ENCODE measurements at places on chromosomes 7 and 10.

GRCh38 chr10:84704101-84704500 is 375.7 kb downstream of the CCSER2 start:
- no peak overlapping the region for H3K27ac ChIP-seq
- no peak for DNase-seq

DNA sequence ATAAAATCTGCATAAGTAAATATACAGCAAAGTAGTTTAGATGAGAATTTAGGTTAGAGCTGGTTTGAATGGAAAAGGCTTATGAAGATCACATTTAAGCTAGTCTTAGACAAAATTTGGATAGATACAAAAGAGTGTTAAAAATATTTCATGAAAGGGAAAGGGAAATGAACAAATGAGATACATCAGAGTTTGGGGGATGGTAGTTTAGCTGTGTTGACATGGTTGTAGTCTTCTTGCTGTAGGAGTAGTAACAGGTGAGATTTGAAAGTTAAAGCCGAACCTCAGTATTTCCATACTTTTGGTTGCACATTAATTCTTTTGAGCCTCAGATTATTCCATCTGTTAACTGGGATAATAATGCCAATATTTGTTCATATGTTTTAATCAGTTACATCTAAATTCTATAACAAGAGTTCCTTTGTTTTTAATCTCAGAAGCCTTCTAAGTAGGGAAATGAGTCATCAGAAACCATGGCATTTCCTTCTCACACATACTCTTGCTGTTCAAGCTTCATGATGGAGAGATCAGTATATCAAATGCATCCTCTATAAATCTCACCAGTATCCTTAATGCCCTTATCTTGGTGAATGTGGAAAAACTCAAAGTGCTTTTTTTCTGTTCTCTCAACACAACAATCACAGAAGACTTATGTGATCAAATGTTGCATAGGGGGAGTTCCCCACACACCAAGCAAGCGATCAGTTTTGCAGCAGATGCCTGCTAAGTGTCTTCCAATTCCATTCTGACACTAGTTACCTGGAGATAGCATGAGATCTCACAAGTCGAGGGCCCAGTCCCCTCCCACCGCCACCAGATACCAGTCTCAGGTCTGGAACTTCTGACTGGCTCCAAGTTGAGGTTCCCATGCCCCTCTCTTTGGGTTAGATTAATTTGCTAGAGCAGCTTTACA is 84.7 kb downstream of the MAPK8 start:
- no peak for DNase-seq
- H3K27ac ChIP-seq = no peak overlapping the region
- no peaks in the 10 kb centered on the region for H3K27me3 ChIP-seq
- peaks cover 4% of the 10 kb centered on the region for H3K4me1 ChIP-seq

DNA sequence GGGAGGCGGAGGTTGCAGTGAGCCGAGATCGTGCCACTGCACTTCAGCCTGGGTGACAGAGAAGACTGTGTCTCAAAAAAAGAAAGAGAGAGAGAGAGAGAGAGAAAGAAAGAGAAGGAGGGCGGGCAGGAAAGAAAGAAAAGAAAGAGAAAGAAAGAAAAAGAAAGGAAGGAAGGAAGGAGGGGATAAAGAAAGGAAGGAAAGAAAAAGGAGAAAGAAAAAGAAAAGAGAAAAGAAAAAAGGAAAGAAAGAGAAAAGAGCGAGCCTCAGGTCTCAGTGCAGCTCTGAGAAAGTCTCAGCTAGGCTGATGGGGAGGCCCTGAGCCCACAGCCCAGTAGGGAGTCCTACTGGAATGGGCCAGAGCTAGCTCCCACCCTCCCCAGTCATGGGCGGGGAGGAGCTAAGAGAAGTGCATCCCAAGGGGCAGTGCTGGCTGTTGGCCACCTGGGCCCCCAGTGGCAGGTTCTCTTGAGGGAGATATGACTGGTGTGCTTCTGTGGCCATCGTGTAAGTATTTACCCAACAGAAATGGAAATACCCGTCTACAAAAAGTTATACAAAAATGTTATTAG is 69.3 kb downstream of the ABRAXAS2 start:
- H3K27ac ChIP-seq = no peak overlapping the region
- DNase-seq = no peak
- H3K4me1 ChIP-seq = no peaks in the 10 kb centered on the region
- H3K4me3 ChIP-seq = no peak overlapping the region

- H3K27ac ChIP-seq = no peak overlapping the region
- H3K27me3 ChIP-seq = no peaks in the 10 kb centered on the region
- no peaks in the 10 kb centered on the region for H3K4me1 ChIP-seq
- peak; percentile 20 for DNase-seq
- no peak overlapping the region for H3K4me3 ChIP-seq
Measured at GRCh38 chr10:132892004-132892403, 50.4 kb downstream of the CFAP46 start.

- H3K4me1 ChIP-seq = no peaks in the 10 kb centered on the region
- H3K36me3 ChIP-seq = no peaks in the 10 kb centered on the region
- no peaks in the 10 kb centered on the region for H3K27me3 ChIP-seq
- H3K4me3 ChIP-seq = no peak overlapping the region
- H3K27ac ChIP-seq = no peak overlapping the region
- no peak for DNase-seq
Measured at GRCh38 chr10:31836569-31837406, 91.8 kb downstream of the ARHGAP12 start.

GRCh38 chr10:117486606-117487005 is 55.9 kb upstream of the EMX2 start:
- no peaks in the 10 kb centered on the region for H3K27me3 ChIP-seq
- no peak for DNase-seq
- H3K27ac ChIP-seq = no peak overlapping the region
- H3K36me3 ChIP-seq = no peaks in the 10 kb centered on the region
- H3K4me3 ChIP-seq = no peak overlapping the region
- no peaks in the 10 kb centered on the region for H3K4me1 ChIP-seq

- H3K36me3 ChIP-seq = peaks cover 7% of the 10 kb centered on the region
- H3K4me3 ChIP-seq = no peak overlapping the region
- DNase-seq = no peak
Measured at GRCh38 chr10:97648562-97649404, 8.3 kb downstream of the PI4K2A start.

- no peaks in the 10 kb centered on the region for H3K36me3 ChIP-seq
- H3K27me3 ChIP-seq = no peaks in the 10 kb centered on the region
- peaks cover 2% of the 10 kb centered on the region for H3K4me1 ChIP-seq
- no peak overlapping the region for H3K4me3 ChIP-seq
Measured at GRCh38 chr10:46255801-46256747, 30.7 kb upstream of the ANTXRL start.

GRCh38 chr10:122514045-122514840 is 46.3 kb upstream of the DMBT1 start:
- H3K36me3 ChIP-seq = no peaks in the 10 kb centered on the region
- H3K27ac ChIP-seq = no peak overlapping the region
- no peaks in the 10 kb centered on the region for H3K27me3 ChIP-seq
- no peak for DNase-seq
- H3K4me1 ChIP-seq = no peaks in the 10 kb centered on the region

GRCh38 chr7:66627881-66628360 is 760 bp upstream of the KCTD7 start:
- peaks cover 3% of the 10 kb centered on the region for H3K4me1 ChIP-seq
- peak overlapping the region; percentile 92 for H3K27ac ChIP-seq
- H3K36me3 ChIP-seq = no peaks in the 10 kb centered on the region
- no peaks in the 10 kb centered on the region for H3K27me3 ChIP-seq

DNA sequence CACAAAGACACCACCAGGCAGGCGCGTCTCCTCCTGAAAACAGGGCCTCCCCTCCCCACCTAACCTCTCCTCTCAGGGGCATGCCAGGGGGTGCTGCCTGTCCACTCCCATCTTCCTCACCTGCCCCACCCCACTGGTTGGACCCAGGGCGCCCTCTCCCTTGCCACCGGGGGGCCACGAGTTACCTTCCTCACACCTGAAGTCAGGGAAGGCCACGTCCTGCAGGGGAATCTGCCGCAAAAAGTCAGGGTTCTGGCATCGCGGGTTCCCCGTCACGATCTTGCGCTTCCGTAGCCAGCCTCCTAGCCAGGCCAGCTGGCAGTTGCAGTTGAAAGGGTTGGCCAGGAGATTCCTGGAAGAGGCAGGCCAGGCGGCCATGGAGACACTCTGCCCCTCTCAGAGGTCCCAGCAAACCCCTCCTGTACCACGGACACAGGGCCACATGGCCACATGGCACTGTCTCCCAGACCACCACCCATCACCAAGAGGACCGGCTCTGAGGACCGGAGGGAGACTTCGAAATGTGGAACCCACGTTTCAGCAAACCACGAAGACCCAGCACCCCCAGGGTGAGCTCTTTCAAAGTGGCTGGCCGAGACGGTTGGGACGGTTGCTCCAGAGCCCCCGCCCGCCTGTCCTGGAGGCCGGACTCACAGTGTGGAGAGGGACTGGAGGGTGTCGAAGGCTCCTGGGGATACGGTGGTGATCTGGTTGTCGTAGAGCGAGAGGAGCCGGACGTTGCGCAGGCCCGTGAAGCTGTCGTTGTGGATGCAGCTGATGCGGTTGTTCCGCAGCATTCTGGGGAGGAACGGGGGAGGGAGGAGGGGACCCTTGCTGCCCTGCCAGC is 142.8 kb downstream of the SLIT1 start:
- H3K27me3 ChIP-seq = no peaks in the 10 kb centered on the region
- no peak overlapping the region for H3K4me3 ChIP-seq
- no peaks in the 10 kb centered on the region for H3K36me3 ChIP-seq
- no peak overlapping the region for H3K27ac ChIP-seq
- H3K4me1 ChIP-seq = no peaks in the 10 kb centered on the region
- peak; percentile 66 for DNase-seq

DNA sequence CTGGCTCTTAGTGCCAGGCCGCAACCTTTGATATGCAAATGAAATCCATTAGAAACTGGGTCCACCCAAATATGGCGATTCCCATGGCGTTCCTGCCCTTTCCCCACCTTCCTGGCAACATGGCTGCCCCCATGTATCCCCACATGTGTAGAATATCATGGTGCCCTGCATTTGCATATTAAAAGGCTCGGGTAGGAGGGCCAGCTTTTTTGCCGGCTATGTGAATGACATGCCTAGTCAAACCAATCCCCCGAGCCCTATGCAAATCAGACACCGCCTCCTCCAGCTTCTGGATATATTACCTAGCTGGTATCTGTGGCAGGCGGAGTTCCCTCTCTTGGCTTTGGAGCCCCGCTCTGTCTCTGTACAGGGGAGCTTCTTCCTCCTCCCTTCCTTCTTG is 18.3 kb downstream of the MMS19 start:
- no peak overlapping the region for H3K4me3 ChIP-seq
- H3K36me3 ChIP-seq = peaks cover 8% of the 10 kb centered on the region
- DNase-seq = no peak
- no peaks in the 10 kb centered on the region for H3K4me1 ChIP-seq
- H3K27me3 ChIP-seq = no peaks in the 10 kb centered on the region

DNA sequence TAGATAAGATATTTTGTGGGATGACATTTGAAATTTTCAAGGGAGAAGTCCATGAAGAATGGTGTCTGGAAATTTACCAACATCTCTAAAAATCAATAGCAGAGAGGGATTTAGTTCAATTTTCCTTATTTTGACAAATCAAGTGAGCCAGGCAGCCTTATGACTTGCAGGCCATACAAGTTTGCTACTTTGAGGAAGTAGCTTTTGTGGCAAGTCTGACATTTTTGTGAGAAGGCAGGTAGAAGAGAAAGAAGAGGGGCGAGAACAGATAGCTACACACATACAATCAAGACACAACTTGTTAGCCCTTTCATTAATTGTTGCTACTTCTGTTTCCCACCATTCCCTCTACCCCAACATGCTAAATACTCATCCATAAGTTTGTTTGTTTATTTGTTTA is 74.5 kb upstream of the OIT3 start:
- DNase-seq = no peak
- H3K27ac ChIP-seq = no peak overlapping the region
- H3K4me3 ChIP-seq = no peak overlapping the region
- no peaks in the 10 kb centered on the region for H3K36me3 ChIP-seq
- no peaks in the 10 kb centered on the region for H3K27me3 ChIP-seq

GRCh38 chr10:80444646-80445319 is 9.3 kb upstream of the TSPAN14 start:
- peak; percentile 70 for DNase-seq
- H3K4me3 ChIP-seq = no peak overlapping the region
- no peak overlapping the region for H3K27ac ChIP-seq

- no peak overlapping the region for H3K4me3 ChIP-seq
- H3K27ac ChIP-seq = no peak overlapping the region
- no peaks in the 10 kb centered on the region for H3K4me1 ChIP-seq
- H3K27me3 ChIP-seq = no peaks in the 10 kb centered on the region
- peak; percentile 84 for DNase-seq
Measured at GRCh38 chr10:69048103-69048502, 39.8 kb upstream of the SRGN start.

GRCh38 chr10:48470893-48471805 is 133.7 kb downstream of the ARHGAP22 start:
- no peak overlapping the region for H3K27ac ChIP-seq
- peak; percentile 26 for DNase-seq
- H3K4me1 ChIP-seq = no peaks in the 10 kb centered on the region
- no peaks in the 10 kb centered on the region for H3K36me3 ChIP-seq

DNA sequence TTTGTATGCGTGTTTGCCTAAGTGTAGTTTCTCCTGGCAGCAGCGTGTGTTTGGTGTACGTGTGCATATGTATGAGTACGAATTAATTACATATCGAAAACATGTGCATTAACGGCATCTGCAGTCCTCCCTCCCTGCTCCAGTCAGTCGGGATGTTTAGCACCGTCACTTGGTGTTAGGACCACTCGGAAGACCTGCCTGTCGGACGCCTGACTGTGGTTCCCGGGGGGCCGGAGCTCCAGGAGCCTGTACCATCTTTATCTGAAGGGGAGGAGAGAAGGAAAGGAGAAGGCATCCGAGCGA is 1.1 kb upstream of the CNTNAP2 start:
- no peak overlapping the region for H3K27ac ChIP-seq
- no peaks in the 10 kb centered on the region for H3K36me3 ChIP-seq
- no peak overlapping the region for H3K4me3 ChIP-seq
- H3K27me3 ChIP-seq = no peaks in the 10 kb centered on the region
- no peak for DNase-seq
- no peaks in the 10 kb centered on the region for H3K4me1 ChIP-seq

DNA sequence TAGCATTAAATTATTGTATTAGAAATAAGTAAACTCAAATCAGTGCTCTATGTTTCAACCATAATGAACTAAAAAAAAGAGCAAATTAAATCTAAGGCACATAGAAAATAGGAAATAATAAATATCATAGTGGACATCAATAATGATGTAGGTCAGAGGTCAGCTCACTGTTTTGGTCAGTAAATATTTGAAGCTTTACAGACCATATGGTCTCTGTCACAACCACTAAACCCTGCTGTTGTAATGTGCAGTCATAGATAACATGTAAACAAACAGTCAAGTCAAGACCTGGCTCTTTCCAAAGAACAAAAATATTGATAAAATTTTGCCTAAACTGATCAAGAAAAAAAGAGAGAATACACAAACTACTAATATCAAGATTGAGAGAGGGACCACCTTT is 615.0 kb downstream of the SH2D4B start:
- no peaks in the 10 kb centered on the region for H3K36me3 ChIP-seq
- no peak overlapping the region for H3K27ac ChIP-seq
- no peak overlapping the region for H3K4me3 ChIP-seq
- no peaks in the 10 kb centered on the region for H3K4me1 ChIP-seq

GRCh38 chr10:71236822-71237682 is 24.7 kb downstream of the UNC5B start:
- no peak for DNase-seq
- H3K4me1 ChIP-seq = no peaks in the 10 kb centered on the region
- H3K4me3 ChIP-seq = no peak overlapping the region
- H3K27me3 ChIP-seq = no peaks in the 10 kb centered on the region
- no peaks in the 10 kb centered on the region for H3K36me3 ChIP-seq

- no peaks in the 10 kb centered on the region for H3K36me3 ChIP-seq
- H3K27ac ChIP-seq = no peak overlapping the region
- H3K4me1 ChIP-seq = no peaks in the 10 kb centered on the region
- H3K27me3 ChIP-seq = no peaks in the 10 kb centered on the region
- DNase-seq = no peak
Measured at GRCh38 chr7:123627851-123628250, 26.2 kb downstream of the ASB15 start.
